ENCODE measurements at places on chromosomes 2 and 18.

GRCh38 chr2:114127372-114127771, 237.5 kb downstream of the ACTR3 start:
- DNase-seq, result no peak

- no peak for DNase-seq
Observed at GRCh38 chr2:147500819-147501395, 343.9 kb upstream of the ACVR2A start.

DNA sequence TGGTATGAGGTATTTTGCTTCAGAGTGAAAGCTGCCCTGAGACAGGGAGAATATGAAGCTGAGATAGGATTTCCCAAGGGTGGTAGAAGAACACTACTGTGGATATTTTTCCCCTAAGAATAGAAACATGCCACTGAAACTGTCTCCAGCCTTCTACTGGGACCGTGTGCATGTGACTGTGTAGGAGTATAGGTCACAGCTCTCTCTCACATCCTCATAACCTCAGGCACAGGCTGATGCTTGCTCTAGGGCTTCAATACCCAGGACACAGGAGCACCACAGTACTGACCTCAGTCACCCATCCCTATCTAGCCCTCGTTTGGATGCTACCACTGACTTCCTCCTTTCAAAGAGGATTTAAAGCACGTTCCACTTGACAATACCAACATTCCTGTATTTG, 67.2 kb downstream of the REV1 start:
- DNase-seq, result no peak

GRCh38 chr2:86078774-86079545, 26.7 kb downstream of the POLR1A start:
- no peak for DNase-seq
